ENCODE measurements at places on chromosomes 2 and 18.

GRCh38 chr2:84380875-84381274, 78.2 kb downstream of the SUCLG1 start:
- DNase-seq: no peak

DNA sequence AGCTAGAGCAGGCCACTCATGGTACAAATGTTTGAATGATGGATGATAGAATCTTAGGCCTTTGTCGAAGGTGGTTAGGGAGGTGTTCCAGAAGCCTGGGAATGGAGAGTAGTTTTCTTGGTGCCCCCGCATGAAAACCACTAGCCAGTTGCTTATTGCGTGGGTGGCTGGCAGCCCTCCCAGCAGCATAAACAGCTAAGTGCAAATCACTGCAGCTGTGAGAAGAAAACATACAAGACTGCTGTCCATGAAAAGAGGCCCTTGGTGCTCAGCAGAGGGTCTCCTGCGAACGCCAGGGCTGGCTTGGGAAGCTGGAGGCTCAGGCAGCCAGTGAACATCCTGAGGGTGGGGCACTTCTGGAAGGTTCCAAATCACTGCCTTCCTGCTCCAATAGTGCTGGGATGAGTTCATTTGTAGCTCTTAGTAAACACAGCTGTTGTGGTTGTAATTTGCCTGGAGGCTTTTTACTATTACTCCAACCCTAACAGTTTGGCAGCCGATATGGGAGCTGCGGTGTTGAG, 118.8 kb downstream of the MGAT5 start:
- DNase-seq: no peak

DNA sequence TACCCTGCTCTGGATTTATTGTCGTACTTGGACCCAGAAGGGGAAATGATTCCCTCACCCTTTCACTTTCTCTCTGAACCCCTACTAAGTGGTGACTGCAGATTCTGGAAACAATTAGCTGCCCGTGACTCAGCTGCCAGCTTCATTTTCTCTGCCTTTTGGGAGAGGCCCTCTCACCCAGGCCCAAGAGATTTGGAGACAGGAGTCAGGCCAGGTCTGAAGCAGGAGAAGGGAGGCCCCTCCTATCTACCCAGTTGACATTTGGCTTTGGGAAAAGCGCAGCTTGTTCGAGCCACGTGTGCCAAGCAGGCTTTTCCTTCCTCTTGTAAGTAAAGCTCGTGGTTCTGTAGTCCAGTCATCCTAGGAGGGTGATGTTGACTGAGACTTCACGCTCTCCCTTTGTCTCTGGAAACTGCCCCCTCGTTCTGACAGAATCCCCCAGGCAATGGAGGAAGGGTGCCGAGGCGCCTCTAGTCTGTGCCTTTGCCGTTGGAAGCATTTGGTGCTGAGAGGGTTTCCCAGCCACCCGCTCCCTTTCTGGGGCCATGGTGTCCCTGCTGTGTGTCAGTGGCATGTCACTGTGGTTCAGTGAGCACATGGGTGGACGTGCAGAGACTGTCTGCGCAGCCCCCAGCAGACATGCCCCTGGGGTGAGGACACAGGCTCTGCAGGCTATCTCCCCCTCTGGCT, 8.6 kb downstream of the OXER1 start:
- DNase-seq: no peak

GRCh38 chr2:80370375-80371009, 65.9 kb upstream of the LRRTM1 start:
- DNase-seq: no peak

- no peak for DNase-seq
Observed at GRCh38 chr2:240557808-240558207, at the start of gene ANKMY1. Gene ANKMY1 (minus strand): TSS chr2:240557988. CDS start chr2:240557335, 653 bp downstream.

GRCh38 chr2:175728032-175728431, 274.0 kb downstream of the LNPK start:
- no peak for DNase-seq

- DNase-seq: no peak
Observed at GRCh38 chr18:4823091-4823490, 368.0 kb upstream of the DLGAP1 start.

DNA sequence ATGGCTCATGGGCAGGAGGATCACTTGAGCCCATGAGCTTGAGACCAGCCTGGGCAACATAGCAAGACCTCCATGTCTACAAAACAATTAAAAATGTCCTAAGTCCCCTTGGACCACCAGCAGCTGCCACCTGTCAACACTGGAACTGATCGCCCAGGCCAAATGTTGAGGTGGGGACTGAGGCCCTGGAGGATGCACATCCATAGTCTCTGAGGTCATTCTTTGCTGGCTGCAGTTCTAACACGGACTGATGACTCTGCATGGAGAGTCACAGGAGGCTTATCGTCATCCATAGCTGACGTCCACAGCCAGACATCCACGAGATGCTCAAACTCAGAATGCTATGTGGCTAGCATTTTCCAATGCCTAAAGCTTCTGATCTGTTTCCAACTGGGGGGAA, 151.3 kb downstream of the BCL2 start:
- DNase-seq: no peak

- no peak for DNase-seq
Observed at GRCh38 chr2:84493514-84493913, 22.8 kb upstream of the DNAH6 start.

DNA sequence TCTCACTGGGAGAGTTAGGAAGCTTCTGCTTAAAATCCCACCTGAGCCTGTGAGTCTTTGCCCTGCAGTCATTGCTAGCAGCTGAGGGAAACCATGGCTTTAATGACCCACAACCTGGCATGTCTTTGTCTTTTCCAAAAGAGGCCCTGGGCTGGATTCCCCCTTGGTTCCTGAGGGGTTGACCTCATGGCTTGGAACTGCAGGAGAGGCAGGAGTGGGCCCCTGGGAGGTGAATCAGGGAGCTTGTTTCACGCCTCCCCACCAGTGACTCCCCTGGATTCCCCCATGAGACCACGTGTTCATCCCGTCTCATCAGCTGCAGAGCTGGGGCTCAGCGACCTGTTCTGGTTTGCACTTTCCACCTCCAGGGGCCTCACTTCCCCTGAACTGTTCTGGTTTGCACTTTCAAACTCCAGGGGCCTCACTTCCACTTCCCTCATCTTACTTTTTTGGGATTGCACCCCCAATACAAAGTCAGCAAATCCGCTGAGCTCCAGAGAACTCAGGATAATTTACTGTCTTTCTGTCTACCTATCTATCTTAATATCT, 58.5 kb upstream of the TMEM18 start:
- DNase-seq: no peak

- DNase-seq: no peak
Observed at GRCh38 chr18:9740071-9740470, 32.0 kb downstream of the RAB31 start.

- no peak for DNase-seq
Observed at GRCh38 chr2:170314744-170315447, 136.9 kb downstream of the MYO3B start.

DNA sequence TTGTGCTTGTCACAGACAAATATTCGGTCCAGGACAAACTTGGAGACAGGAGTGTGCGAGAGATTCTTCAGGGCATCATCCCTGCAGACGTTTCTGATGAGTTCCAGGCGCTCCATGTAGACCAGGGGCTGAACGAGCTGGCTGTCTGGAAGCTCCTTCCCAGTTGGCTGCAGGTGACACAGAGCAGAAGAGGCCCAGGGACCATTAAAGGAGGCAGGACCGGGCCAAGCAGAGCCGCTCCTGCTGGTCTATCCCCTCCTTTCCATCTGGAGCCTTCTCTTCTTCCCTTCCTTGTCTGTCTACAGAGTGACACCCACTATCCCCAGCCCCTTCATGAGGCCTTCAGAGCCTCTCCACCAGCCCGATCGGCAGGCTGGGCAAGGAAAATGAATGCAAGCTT, 19.5 kb downstream of the CHST10 start:
- no peak for DNase-seq

GRCh38 chr2:197919487-197919886, 115.1 kb downstream of the PLCL1 start:
- DNase-seq: no peak

Data from NCI-H524 treated with DMSO at 0.1 percent for 48 hours (cell line).